Stimulated activated CD8-positive, alpha-beta memory T cell treated with anti-CD3 and anti-CD28 coated beads, Interleukin-2, amount 100 ng/mL, for 48 hours (primary cell): ENCODE measurements at places on chromosomes 12 and 14.

DNA sequence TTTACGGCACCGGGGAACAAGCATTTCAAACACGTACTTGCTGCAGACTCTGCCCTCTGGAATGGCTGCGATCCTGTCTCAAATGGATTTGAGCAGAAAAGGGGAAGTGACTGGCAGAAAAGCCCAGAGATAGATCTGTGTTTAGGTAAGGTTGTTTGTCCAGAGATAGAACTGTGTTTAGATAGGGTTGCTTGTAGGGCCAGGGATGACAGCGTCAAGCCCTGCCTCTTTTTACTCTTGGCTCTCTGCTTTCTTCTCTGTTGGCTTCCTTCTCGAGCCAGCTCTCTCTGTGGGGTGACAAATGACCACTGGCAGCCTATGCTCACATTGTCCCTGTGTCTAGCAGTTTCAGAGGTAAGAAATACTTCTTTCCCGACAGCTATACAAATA is 11.4 kb downstream of the DGLUCY start:
- no peak for DNase-seq

- no peak for DNase-seq
Measured at GRCh38 chr12:43233861-43234260, 318.1 kb downstream of the ADAMTS20 start.

DNA sequence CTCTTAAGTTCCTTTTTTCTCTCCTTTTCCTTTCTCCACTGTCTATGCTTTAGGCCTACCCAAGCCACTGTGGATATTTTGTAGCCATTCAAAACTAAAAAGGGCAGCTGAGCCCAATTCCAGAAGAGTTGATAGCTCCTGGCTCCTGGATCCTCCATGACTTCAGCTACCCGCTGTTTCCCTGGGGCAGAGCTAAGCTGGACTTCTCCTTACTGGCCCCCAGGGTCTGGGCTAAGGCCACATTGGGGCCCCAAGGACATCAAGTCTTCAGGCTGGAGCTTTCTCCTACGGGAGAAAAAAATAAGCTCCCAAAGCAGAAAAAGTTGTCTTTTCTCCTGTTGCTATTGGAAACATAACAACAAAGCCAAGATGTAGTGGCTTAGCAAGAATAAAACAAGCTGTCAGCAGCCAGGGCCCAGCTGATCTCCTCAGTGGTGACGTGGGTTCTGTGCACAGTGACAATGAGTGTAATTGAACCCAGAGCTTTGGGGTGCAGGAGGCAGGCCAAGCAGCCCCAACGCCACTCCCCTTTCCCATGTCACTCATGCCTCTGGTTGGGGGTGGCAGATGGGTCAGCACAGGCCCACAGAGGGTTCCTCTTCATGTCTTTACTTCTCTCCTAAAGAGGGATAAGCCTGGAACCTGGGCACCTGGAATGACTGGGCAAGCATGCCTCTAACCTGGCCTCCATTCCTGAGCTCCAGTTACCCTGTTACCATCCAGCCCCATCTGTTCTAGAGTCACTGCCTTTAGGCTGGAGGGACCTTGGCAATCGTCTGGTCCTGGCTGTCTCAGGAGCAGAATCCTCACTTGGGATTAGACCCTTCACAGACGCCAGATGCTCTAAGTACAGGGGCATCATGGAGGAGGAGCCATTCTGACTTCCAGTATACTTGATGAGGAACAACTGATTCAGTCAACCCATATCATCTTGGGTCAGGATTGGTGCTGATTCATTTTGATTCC is 171.2 kb downstream of the ZFP36L1 start:
- no peak for DNase-seq

GRCh38 chr12:84341467-84342193 is 571.0 kb downstream of the SLC6A15 start:
- no peak for DNase-seq

GRCh38 chr12:795305-795704 is 42.9 kb downstream of the WNK1 start:
- DNase-seq, result peak; percentile 44

- DNase-seq, result no peak
Measured at GRCh38 chr12:106601496-106601895, 18.7 kb downstream of the RFX4 start.

- DNase-seq, result no peak
Measured at GRCh38 chr14:64506721-64507120, 2.2 kb downstream of the ZBTB1 start.

DNA sequence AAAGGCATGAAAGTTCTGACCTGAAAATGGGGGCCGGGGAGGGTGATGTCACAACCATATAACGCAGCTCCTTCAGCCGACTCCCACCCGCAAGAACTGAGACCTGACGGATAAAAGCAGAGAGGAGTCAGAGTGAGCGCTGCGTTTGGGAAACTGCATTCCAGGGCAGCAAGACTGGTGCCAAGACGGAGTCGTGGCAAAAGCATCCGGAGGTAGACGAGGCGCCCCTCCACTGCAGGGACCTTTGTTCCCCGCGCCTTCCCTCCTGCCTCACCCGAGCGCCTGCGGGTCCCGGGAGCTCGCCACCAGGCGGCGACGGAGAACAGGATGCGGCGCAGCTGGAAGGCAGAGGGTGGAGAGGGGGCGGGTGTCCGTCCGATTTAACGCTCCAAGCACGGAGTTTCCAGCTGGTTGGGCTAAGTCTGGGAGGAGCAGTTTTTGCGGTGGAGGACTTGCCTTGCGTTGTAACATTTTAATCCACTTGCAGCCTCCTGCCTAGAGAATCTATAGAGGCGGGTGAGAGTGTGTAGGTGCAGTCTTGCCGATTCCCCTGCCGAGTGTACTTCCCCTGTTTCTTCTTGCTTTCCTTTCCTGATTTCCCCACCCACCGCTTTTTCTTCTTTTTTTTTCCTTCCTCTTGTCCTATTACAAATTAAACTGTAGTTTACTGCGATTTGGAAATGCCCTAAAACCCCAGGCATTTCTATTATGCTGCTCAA is 1.2 kb upstream of the CPNE8 start:
- peak; percentile 49 for DNase-seq

- DNase-seq, result no peak
Measured at GRCh38 chr14:52044791-52045522, 23.9 kb downstream of the NID2 start.

GRCh38 chr14:61712137-61712536 is 16.8 kb downstream of the HIF1A start:
- no peak for DNase-seq

DNA sequence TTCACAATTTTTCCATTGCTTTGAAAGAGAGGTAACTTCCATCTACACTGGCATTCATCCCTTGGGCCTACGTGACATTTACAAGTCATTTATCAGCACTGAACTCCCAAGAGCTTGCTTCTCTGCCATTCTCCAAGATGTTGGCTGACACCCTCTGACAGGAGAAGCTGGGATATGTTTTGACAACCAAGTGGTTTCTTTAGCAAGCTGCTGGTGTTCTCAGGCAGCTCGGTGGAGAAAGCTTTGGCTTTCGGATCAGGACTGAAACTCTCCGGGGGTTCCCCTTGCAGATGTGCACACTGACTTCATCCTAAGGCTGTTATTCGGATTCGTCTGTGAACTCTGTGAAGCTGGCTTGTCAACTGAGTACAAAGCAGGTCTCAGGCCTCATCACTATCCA is 15.7 kb downstream of the KCNA5 start:
- DNase-seq, result no peak

DNA sequence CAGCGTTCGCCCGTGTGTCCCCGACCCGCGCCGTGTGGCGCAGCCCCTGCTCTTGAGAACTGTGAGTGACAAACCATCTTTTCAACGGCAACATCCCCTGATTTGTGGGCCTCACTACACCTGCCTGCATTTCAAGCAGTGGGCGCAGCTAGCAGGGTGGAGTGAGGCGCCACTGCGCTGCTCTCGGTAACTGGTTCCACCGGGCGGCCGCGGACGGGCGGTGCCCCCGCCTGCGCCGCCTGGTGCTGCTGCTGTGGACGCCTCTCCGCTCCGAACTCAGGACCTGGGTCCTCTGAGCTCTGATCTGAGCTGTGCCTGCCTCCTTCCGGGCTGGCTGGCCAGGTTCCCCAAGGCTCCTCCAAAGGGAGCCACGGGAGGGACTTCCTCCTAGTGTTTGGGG is 5.9 kb upstream of the DEGS2 start:
- DNase-seq, result no peak

DNA sequence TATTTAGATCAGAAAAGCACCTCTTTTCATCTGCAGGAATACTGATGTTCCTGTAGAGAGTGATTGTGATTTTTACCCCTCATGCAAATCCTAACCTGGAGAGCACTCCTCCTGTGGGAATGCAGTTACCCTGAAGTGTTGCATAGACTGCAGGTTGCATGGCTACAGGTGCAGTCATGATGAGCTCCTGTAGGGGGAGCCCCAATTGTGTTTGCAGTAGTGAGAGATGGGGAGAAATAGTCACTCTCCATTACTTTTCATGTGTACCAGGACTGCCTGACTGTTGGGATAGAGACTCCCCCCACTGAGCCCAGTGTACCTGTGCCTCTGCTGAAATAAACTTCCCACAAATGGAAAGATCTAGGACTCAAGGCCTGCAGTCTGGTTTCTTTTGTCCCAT is 1086.5 kb downstream of the SLC6A15 start:
- DNase-seq, result no peak

DNA sequence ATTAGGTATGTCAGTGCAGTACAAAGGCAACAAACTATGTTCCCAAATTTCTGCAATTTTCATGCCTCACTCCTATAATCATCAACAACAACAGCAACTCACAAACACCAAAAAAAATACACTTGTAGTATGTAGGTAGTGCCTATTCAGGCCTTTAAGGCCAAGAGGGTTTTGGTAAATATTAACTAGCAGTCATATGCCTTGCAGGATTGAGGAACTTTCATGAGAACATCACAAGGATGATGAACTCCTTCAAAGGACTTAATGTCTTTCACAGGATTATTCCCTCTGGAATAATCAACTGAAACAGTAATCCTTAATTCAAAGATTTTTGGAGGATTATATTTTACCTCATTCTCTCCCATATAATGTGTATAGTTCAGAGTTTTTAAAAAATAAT is 293.8 kb downstream of the NOVA1 start:
- no peak for DNase-seq

DNA sequence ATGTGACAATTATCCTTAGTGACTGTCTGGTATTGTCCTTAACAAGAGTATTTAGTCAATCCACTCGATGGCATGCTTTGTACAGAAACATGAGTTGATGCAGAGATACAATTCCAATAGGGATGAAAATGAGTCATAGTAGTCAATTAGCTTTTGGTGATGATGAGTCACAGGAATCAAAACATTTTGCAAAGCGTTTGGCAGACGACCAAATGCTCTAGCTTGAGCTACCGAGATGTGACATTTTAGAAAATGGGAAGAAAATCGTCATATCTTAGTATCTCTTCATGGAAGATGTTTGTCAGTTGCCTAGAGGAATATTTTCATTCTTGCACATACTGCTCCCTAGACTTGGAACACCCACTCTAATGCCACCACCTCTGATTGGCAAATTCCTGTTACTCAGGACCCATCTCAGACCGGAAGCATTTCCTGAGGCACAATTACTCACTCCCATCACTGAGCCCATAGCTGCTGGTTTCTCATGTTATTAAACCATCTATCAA is 95.0 kb downstream of the LMNTD1 start:
- no peak for DNase-seq

DNA sequence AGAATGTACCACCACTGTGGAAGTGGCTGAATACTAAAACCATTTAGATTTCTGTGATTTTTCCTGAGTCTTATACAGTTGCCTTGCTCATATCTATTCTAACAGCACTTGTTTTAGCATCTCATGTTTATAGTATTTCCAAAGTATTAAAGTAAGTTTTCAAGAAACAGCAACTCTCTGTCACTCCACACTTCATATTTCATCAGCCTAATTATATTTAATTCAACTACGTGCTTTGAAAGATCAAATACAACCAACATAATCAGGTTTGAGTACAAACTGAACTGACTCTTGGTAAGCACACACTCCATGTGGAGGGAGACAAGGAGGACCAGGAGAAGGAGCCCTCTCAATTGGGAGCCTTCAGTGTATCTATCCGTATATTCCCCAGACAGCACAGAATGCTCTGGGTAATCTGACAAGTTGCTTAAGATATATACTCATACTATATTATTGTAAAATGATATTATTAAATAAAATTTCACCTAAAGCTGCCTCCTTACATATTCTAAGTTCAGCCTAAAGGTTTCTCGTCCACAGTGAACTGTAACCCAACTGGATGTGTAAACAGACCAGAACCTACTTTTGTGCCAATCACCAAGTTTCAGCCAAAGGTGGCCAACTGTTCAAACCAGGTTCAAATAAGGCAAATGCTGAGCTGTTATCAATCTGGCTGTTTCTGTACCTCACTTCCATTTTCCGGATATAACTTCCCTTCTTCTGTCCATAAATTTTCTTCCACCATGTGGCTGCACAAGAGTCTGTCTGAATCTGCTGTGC is 105.0 kb upstream of the RASSF8 start:
- no peak for DNase-seq

- no peak for DNase-seq
Measured at GRCh38 chr12:106369624-106370346, 12.2 kb downstream of the POLR3B start.

DNA sequence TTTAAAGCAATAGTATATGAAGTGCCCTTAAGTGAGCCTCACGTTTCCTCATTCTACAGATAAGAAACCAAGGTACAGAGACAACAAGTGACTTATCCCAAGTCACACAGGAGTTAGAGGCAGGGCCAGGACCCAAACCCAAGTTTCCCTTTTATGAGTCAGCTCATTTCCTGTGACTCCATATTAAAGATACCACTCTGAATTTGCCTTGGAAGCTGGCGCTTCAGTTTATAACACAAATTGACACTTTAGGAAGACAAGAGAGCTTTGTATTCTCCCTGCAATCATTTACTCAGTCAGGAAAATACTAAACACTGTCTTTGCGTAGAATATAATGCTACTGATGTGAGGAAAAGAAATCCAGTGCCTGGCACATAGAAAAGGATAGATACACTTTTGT is 43.2 kb downstream of the MYBPC1 start:
- no peak for DNase-seq
